Suprapubic skin (tissue), 4 donors: ENCODE measurements at places on chromosomes 5 and 9. TPM values are rescaled to one million over a fixed set of nuclear protein-coding genes. Genes with fewer than 3 reads are reported as not detected.

DNA sequence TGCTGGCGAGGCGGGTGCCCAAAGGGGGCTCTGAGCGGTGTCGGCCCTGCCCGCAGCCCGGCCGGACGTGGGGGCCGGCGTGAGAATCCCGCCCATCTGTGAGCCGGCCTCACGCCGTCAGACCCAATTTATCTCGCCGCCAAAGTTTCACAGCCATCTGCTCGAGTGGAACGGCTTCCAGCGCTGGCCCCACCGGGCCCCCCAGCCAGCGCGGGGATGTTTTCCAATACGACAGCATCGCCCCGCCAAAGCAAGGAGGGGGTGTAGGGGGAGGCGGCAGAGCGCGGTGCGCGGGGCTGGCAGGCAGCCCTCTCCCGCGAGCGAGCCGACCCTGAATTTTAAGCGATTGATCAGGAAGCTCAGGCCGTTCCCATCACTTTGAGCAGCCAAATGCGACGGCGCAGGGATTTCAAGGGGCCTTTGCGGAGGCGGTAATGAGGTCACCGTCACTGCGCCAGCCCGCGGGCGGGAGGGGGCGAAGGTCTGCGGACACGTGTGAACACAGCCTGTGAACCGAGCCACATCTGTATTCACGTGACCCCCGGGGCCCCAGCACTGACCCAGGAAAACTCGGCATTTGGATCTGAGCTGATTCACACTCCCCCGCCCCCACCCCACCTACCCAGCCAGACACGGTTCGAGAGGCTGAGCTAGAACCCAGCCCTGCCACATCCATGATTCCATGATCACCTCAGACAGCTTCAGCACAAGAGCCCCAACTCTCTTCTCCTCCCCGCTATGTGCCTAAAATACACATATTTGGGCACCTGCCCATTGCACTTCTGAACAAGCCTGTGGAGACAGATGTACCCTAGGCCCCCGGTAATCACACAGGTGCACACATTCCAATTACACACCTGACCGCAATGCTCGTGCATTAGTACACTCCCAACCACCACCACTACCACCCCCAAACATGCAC is 47.8 kb upstream of the PSD2 start:
- DNase-seq: no peak

DNA sequence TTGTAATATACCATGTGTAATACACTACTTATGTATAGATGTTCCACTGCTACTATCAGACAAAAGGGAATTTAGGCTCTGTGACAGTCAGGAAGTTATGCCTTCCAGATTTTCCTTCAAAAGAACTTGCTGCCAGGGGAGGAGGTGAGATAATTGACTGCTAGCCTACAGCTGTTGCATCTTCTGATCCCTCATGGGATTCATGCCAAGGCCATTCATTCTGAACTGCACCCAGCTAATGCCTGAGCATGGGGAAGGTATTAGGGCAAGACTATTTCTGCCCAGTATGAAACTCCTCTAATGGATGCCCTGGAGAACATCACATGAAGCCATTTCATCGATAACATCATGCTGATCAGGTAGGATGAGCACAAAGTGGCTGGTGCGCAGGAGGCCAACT is 746.5 kb upstream of the ZNF608 start:
- DNase-seq: no peak

DNA sequence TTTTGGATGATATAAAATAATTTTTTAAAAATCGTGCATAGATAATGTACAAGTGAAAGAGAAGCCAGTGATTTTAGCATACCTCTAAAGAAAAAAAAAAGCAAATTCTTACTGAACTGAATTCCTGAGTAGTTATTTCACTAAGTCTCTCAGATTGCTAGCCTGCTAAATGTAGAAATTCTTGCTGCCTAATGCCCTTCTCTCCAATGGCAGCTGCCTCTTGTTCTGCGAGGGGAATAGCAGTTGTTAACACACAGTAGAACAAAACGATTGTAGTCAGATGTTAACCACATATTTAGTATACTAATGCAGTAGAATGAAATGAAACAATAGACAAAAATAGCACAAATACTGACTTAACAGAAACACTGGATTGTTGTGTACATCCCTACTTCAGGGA is 26.8 kb downstream of the SMAD5 start:
- DNase-seq: no peak

GRCh38 chr5:140190872-140191218 is 15.9 kb downstream of the CYSTM1 start:
- DNase-seq: no peak

- no peak for DNase-seq
Observed at GRCh38 chr9:137689745-137690529, 71.1 kb downstream of the EHMT1 start.

DNA sequence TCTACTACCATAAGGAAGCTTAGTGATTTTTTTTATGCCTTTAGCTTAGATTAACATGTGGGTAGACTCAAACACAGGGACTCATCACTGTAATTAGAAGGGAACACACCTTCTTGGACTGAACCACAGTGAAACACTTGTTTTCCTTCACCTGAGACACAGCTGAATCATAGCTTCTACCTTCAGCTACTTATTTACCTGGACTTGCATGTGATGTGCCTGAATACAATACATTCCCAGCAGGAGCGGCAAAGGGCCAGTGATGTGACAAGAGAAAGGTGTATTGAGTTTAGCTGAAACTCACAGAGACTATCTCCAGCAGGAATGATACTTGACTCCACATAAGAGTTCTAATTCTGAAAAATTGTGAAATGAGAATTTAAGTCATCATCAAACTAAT is 37.8 kb downstream of the GRAMD2B start:
- DNase-seq: no peak

- no peak for DNase-seq
Observed at GRCh38 chr9:37311938-37312708, 110.4 kb upstream of the GRHPR start.

DNA sequence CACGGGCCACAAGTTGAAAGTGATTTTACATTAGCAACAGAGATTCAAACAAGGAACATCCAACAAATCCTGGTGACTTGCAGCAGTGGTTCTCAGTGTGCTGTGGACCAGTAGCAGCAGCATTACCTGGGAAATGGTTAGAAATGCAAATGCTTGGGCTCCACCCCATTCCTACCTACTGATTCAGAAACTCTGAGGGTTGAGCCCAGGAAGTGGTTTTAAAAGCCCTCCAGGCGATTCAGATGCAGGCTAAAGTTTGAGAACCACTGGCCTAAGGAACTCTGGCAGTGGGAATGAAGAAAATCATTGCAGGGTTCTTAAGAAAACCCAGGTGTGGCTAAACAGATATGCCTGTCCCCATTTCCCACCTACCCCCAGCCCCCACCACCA is 398.8 kb downstream of the ENC1 start:
- DNase-seq: no peak

DNA sequence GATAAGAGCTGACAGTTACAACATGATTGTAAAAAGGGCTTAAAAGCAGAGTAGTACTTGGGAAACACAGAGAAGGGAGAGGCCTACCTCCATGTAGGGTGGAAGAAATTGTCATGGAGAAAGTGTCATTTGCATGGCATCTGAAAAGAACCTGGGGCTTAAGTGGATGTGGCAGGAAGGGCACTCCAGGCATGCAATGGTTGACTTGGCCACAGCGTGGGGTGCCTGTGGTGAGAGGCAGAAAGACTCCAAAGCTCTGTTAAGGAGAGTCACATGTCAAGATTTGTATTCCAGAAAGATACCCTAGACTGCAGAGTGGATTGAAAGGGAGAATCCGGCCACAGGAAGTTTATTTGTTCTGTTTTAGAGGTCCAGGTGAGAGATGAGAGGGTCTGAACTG is 2.4 kb downstream of the POLR3G start:
- DNase-seq: no peak

- DNase-seq: no peak
Observed at GRCh38 chr9:104301755-104302154, 202.3 kb upstream of the OR13F1 start.

The SLCO6A1 gene
- total RNA-seq: not detected

The GRAMD2B gene
- total RNA-seq: 48.9 TPM

The NR5A1 gene
- not detected for total RNA-seq
